Osteocyte (in vitro differentiated cells): ENCODE measurements at places on chromosomes 6 and 20.

DNA sequence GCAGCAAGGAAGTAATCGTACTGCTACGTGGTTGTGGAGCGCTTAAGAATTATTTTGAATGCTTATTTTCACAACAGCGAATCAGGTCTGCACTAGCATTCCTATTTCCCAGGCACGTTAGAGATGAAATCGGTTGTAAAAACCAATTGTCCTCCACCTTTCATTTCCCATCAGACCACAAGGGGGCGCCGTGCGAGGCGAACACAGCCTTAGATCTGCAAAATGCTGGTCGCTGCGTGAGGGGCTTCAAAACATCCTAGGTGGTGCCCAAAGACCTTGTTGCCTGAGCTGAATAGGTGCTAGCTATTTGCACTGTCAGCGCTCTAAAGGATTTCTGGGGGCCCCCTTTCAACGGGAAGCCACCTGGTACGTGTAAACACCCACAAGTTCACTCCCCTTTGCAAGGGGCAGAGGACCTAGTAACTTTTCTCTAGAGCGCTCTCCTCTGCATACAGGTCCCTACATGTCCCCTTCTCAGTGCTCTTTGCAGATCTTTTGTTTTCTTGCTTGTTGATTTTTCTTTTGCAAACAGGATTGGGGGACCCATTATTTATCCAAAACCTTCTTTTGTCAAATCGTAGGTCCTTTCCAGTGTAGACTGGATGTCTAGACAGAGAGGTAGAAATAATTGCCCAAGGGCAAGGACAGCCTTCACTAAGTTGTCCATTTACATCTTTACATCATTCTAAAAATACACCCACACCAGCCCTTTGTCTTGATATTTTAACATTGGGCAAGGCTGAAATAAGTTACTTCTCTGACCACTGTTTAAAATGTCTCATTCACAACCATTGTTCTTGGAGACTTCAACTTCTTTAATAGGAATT, 59.8 kb downstream of the NEDD9 start:
- no peaks in the 10 kb centered on the region for H3K36me3 ChIP-seq
- H3K4me1 ChIP-seq: peaks cover 13% of the 10 kb centered on the region

DNA sequence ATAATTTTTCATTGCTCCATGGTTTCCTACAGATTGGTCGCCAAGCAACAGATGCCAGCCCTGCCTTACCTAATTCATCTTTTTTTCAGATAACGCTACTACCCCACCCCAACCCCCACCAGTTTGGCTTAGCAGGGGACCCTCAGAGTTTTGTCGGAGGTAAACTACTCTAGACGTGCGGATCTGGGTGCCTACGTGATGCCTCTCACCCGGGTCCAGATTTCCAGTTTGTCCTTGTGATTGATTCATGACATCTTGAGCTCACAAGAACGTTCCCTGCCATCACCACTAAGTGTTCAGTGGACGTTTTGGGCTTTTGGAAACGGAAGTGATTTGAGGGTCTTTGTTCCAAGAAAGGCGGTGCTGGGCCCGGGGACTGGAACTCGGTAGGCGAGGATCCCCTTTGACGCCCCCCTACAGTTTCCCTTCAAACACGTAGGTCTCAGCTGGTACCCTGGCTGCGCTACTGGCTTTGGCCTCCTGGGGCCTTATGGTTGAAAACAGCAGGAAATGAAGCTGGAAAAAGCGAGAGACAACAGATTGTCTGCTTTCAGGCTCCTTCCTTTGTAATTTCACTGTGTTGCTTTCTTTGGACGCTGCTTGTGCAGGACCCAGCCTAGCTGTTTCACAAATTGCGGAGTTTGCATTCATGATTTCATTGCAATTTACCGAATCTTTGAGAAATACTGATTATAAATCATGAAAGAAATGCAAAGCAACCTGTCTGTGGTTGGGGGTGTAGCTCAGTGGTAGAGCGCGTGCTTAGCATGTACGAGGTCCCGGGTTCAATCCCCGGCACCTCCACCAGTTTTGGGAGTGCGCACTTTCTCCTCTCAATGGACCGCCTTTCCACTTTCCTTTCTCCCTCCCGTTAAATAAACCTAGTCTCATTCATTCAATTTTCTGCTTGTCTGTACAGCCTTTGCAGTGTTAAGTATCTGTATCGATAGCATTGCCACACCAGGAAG, 81.0 kb downstream of the GPX5 start:
- H3K27me3 ChIP-seq: peaks cover 26% of the 10 kb centered on the region
- H3K4me1 ChIP-seq: peaks cover 5% of the 10 kb centered on the region
- H3K27ac ChIP-seq: peak overlapping the region; percentile 34
- H3K4me3 ChIP-seq: peak overlapping the region; percentile 65
- no peaks in the 10 kb centered on the region for H3K36me3 ChIP-seq

GRCh38 chr6:23446469-23446967, 679.5 kb upstream of the NRSN1 start:
- DNase-seq: no peak
- H3K27ac ChIP-seq: peak overlapping the region; percentile 8
- peaks cover 20% of the 10 kb centered on the region for H3K4me1 ChIP-seq
- H3K4me3 ChIP-seq: no peak overlapping the region

- H3K4me3 ChIP-seq: no peak overlapping the region
- DNase-seq: no peak
- no peak overlapping the region for H3K27ac ChIP-seq
- peaks cover 35% of the 10 kb centered on the region for H3K27me3 ChIP-seq
These were observed 274.3 kb upstream of the FOXQ1 start for GRCh38 chr6:1037430-1038202.

GRCh38 chr6:71376830-71377229, 88.2 kb downstream of the OGFRL1 start:
- no peaks in the 10 kb centered on the region for H3K27me3 ChIP-seq
- no peak overlapping the region for H3K4me3 ChIP-seq
- H3K4me1 ChIP-seq: peaks cover 7% of the 10 kb centered on the region
- H3K27ac ChIP-seq: no peak overlapping the region
- peaks cover 36% of the 10 kb centered on the region for H3K36me3 ChIP-seq
- DNase-seq: no peak
